SIG-M5 (cell line): ENCODE measurements at places on chromosomes 4 and X.

GRCh38 chr4:92050875-92051274 lies 252.9 kb upstream of the GRID2 start:
- no peak for DNase-seq

GRCh38 chrX:6729626-6730025 lies 194.7 kb upstream of the VCX3A start:
- DNase-seq = no peak

GRCh38 chr4:125082729-125083417 lies 231.9 kb upstream of the FAT4 start:
- DNase-seq = no peak

GRCh38 chr4:83370640-83370906 lies 35.9 kb upstream of the HPSE start:
- DNase-seq = no peak

GRCh38 chrX:8755116-8755515 lies 23.2 kb upstream of the ANOS1 start:
- DNase-seq = no peak

GRCh38 chr4:180635281-180635680 lies 1607.9 kb upstream of the TENM3 start:
- no peak for DNase-seq

- DNase-seq = no peak
Observed at GRCh38 chr4:12933760-12934221, 550.3 kb downstream of the RAB28 start.

- no peak for DNase-seq
Observed at GRCh38 chr4:74293558-74293957, 14.7 kb upstream of the EPGN start.

DNA sequence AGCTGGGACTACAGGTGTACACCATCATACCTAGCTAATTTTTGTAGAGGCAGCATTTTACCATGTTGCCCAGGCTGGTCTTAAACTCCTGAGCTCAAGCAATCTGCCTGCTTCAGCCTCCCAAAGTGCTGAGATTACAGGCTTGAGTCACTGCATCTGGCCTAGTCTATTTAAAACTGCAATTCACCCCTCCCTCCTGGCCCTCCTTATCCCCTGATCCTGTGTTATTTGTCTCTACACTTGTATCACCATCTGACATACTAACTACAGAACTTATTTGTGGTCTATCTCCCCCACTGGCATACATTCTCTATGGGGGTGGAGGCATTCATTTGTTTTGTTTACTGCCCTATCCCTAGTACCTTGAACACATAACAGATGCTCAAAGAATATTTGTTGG lies 23.7 kb downstream of the CC2D2A start:
- DNase-seq = no peak

- no peak for DNase-seq
Observed at GRCh38 chrX:24002167-24002566, 24.8 kb downstream of the KLHL15 start.

- DNase-seq = no peak
Observed at GRCh38 chr4:150598909-150599308, 17.0 kb downstream of the MAB21L2 start.

GRCh38 chr4:138858419-138858818 lies 157.2 kb upstream of the NOCT start:
- DNase-seq = no peak

GRCh38 chr4:85607624-85608023 lies 132.7 kb downstream of the ARHGAP24 start:
- DNase-seq = no peak

DNA sequence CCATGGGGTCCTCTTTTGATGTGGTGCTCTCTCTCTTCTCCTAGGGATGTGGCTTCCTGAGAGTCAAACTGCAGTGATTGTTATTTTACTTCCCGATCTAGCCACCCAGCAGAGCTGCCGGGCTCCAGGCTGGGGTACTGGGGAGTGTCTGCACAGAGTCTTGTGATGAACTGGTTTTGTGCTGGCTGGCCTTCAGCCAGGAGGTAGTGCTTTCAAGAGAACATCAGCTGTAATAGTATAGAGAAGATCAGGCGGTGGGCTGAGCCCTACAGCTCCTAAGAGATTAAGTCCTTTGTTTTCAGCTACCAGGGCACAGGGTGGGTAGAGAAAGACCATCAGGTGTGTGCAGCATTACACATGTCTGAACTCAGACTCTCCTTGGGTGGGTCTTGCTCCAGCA lies 59.0 kb upstream of the AGTR2 start:
- DNase-seq = no peak

GRCh38 chrX:137052643-137053235 lies 18.9 kb upstream of the GPR101 start:
- DNase-seq = no peak

- DNase-seq = no peak
Observed at GRCh38 chrX:125210146-125210545, 109.5 kb upstream of the TEX13C start.

GRCh38 chr4:23934223-23934622 lies 44.4 kb upstream of the PPARGC1A start:
- no peak for DNase-seq

GRCh38 chr4:31236020-31236638 lies 516.0 kb downstream of the PCDH7 start:
- DNase-seq = no peak

DNA sequence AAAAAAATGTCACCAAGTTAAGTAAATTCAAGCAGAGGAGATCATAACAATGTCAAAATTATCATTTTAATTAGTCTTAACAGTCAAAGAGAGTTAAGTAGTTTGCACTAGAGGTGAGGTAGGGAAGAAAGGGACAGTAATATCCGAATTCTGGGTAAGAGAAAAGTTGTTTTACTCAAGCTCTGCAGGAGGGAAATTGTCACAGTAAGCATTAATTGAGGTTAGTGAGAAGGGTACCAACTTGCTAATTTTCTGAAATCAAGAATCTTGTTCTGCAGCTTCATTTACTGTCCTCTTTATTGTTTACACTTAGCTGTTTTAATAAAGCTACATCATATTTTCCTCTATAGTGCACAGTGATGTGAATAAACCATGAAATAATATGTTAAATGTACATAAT lies 11.0 kb downstream of the DGKK start:
- no peak for DNase-seq

GRCh38 chrX:45847961-45848360 lies 647.3 kb upstream of the DIPK2B start:
- no peak for DNase-seq

DNA sequence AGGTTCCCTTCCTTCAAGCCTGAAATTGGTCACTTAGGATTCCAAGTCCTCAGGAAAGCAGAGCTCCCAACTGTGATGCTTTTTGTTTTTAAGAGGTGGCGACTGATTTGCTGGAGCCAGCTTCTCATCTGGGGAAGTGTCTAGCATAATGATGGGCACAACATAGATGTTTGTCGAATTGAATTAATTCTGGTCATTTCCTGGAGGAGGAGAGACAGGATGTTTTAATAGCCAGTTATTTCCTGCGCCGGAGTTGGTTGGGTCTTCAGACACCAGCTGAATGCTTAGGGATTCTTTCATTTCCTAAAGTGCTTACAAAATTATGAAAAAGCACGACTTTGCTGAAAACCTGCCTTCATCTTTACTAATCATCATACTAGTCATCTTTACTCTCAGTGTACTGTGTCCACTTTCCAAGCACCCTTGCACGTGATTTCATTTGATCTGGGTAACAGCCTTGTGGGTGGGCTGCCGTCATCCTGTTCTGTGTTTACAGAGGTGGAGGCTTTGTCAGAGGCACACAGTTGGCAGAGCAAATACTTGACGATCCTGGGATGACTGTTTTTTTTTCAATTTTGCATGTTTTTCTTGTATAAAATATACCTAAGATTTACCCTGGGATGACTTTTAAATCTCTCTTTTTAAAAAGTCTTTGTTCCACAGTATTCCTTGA lies 49.5 kb downstream of the RGS12 start:
- no peak for DNase-seq

- DNase-seq = no peak
Observed at GRCh38 chr4:89056292-89056952, 563 bp downstream of the FAM13A start.

- no peak for DNase-seq
Observed at GRCh38 chr4:151887031-151887815, 126.4 kb upstream of the GATB start.

GRCh38 chr4:53961351-53961750 lies 103.1 kb downstream of the CHIC2 start:
- DNase-seq = no peak

DNA sequence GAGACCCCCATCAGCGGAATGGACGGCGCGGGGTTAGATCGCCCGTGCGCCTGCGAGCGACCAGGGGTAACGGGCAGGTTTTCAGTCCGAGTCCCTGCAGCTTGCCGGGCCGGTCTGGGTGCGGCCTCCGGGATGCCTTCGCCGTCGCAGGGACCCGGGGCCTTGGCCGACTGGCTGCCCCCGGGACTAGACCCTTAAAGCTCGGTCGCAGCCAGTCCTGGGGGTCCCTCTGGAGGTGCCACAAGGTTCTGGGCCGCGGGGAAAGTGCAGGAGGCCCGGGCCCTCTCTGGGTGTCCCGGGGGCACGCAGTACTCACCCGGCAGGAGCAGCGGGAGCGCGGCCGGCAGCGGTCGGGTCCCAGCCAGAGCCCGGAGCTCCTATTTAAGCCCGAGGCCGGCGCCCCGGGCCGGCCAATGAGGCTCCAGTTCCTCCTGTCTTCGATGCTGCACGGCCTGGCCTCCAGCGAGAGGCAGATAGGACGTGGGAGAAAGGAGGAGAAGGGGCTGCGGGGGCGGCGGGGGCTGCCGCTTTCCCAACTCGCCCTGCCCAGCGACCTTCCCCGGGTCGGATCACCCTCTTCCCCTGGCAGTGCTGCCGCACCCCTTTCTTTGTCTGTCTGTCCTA lies at the start of gene SPON2:
SPON2 (minus strand) TSS at position 356 of the 624 bp plus-strand sequence.
- no peak for DNase-seq
